Activated CD4-positive, alpha-beta T cell treated with anti-CD3 and anti-CD28 coated beads, Interleukin-2, amount 50 U/mL, for 16 hours (primary cell): ENCODE measurements at places on chromosomes 5 and 9.

GRCh38 chr5:67268231-67269021 lies 71.8 kb upstream of the CD180 start:
- no peak for DNase-seq

GRCh38 chr9:131982671-131983239 lies 96.9 kb downstream of the MED27 start:
- no peak for DNase-seq

GRCh38 chr5:67416986-67417385 lies 220.4 kb upstream of the CD180 start:
- DNase-seq: no peak

- DNase-seq: no peak
These were observed 31.5 kb downstream of the MACROH2A1 start for GRCh38 chr5:135367554-135367953.

DNA sequence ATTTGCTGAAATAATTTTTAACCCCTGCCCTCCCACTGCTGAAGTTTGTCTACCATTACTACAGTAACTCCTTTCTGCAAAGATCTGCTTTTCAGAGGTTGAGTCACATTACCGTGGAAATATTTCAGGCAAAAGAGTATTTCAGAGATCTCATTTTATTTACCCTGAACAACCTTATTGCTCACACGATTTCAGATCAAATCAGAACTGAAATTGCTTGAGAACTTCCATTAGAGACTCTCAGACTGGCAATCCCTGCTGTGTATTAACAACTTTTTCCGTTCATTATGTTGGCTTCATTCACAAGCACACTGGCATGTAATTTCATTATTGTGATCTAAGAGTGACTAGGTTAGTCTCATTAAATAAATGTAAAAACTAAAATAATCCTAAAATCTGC lies 16.1 kb downstream of the NR6A1 start:
- no peak for DNase-seq

DNA sequence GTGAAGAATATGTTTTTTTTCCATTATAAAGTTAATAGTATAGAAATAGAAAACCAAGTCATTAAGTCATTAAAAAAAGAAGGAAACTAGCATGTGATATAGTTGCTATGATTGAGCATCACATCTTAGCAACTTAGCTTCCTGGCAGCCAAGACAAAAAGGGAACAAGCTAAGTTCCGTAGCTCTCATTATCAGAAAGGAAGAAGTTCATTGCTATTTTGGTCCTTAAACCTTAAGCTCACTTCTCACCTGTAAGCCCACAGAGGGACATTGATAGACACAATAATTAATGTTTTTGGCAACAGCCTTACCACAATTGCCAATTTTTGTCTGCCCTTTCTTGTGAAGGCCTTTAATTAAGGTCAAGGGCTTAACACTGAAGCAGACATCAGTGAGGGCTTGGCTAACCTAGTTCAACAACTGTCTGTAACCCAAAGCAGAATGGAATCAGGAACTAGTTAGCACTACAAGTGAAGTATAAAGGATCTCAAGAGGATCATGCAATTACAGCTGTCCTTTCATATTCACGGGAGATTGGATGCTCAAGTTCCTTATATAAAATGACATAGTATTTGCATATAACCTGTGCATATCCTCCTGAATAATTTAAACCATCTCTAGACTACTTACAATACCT lies 24.0 kb upstream of the KLF4 start:
- DNase-seq: no peak

- no peak for DNase-seq
These were observed 47.3 kb upstream of the PRRC2B start for GRCh38 chr9:131346559-131346958.

DNA sequence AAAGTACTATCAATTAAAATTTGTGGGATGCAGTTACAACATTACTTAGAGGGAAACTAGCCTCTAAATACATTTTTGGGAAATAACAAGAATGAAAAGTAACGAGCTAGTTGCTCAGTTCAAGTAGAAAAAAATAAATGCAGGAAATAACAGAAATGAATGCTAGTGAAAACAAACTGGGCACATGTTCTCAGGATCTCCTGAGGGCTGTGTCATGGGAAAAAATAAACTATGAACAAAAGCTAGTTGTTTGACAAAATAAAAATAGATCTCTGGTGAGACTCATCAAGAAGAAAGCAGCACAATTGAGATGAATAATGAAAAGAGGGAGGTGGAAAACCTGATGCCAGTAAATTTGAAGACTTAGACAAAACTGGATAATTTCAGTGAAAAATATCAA lies 16.3 kb downstream of the IDNK start:
- no peak for DNase-seq

- no peak for DNase-seq
These were observed 30.4 kb downstream of the ARL15 start for GRCh38 chr5:54279960-54280359.

DNA sequence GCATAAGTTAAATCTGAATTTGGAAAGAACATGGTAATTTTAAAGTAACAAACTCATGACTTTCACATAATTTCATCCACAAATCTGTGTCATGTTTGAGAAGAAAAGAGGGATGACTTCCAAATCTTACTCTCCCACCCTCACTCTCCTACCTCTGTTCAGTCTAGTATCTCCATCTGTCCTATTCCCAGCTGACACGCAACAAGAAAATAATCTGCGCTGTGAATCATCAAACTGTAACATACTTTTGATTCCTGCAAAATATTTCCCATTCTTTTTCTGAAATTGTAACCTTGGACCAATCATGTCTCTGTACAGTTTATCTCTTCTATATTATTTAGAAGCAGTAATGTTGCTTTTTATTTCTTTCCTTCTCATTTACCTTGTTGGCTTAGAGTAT lies 91.4 kb downstream of the SLC12A2 start:
- DNase-seq: no peak

GRCh38 chr9:88733651-88734421 lies 198.9 kb downstream of the NXNL2 start:
- no peak for DNase-seq

GRCh38 chr5:84272771-84273516 lies 111.7 kb downstream of the EDIL3 start:
- no peak for DNase-seq
